ENCODE measurements at places on chromosomes 1 and 21. TPM values are rescaled to one million over a fixed set of nuclear protein-coding genes. Genes with fewer than 3 reads are reported as not detected.

PDE9A gene
- 37.9 TPM for total RNA-seq

RPAP2 gene
- total RNA-seq: 28.3 TPM

PRMT6 gene
- total RNA-seq: 33.9 TPM

ZNF692 gene
- 64.2 TPM for total RNA-seq

ADGRL4 gene
- total RNA-seq: 0.07 TPM

CELA3A gene
- not detected for total RNA-seq

ANXA9 gene
- 1.6 TPM for total RNA-seq

SLC26A9 gene
- total RNA-seq: not detected

TTLL7 gene
- total RNA-seq: 3.1 TPM

TNFRSF4 gene
- 0.07 TPM for total RNA-seq

MATN1 gene
- total RNA-seq: 0.76 TPM

KHDC4 gene
- total RNA-seq: 58.4 TPM

PLA2G2D gene
- not detected for total RNA-seq

S100A7A gene
- total RNA-seq: not detected

TNFRSF8 gene
- 16.0 TPM for total RNA-seq

GNG4 gene
- total RNA-seq: 31.6 TPM

C1orf174 gene
- 60.5 TPM for total RNA-seq

SLC25A34 gene
- 0.70 TPM for total RNA-seq

C1orf94 gene
- 11.8 TPM for total RNA-seq

TLCD4 gene
- 3.3 TPM for total RNA-seq

PERM1 gene
- not detected for total RNA-seq

FCRLB gene
- 0.74 TPM for total RNA-seq

KMO gene
- 0.14 TPM for total RNA-seq

CFAP141 gene
- total RNA-seq: not detected

C1QTNF12 gene
- 6.3 TPM for total RNA-seq

AMY2A gene
- total RNA-seq: not detected

TSACC gene
- total RNA-seq: 3.5 TPM

CD247 gene
- 0.83 TPM for total RNA-seq

RGS16 gene
- total RNA-seq: 29.1 TPM

ADORA3 gene
- not detected for total RNA-seq

TLR5 gene
- 0.44 TPM for total RNA-seq

TAF1A gene
- total RNA-seq: 24.0 TPM

PLPPR4 gene
- total RNA-seq: 0.90 TPM

OLIG2 gene
- total RNA-seq: 0.17 TPM

A3GALT2 gene
- not detected for total RNA-seq

CYP4Z1 gene
- total RNA-seq: not detected

TACSTD2 gene
- total RNA-seq: 0.33 TPM

ZMYND12 gene
- total RNA-seq: 2.6 TPM

SEC16B gene
- total RNA-seq: 0.87 TPM

RIPK4 gene
- 10.5 TPM for total RNA-seq

BSND gene
- total RNA-seq: 0.30 TPM

LEFTY1 gene
- 2,746 TPM for total RNA-seq

TSPAN1 gene
- total RNA-seq: not detected

PDE4DIP gene
- 20.7 TPM for total RNA-seq

SLC30A2 gene
- 0.17 TPM for total RNA-seq

PTPN14 gene
- total RNA-seq: 15.7 TPM

SYT11 gene
- total RNA-seq: 11.0 TPM
